Stimulated activated CD4-positive, alpha-beta T cell treated with anti-CD3 and anti-CD28 coated beads, TNF-alpha, amount 100 ng/mL, for 4 hours (primary cell): ENCODE measurements at places on chromosomes 7 and 10.

GRCh38 chr7:90752051-90752450 lies 155.9 kb downstream of the CDK14 start:
- no peak for DNase-seq

DNA sequence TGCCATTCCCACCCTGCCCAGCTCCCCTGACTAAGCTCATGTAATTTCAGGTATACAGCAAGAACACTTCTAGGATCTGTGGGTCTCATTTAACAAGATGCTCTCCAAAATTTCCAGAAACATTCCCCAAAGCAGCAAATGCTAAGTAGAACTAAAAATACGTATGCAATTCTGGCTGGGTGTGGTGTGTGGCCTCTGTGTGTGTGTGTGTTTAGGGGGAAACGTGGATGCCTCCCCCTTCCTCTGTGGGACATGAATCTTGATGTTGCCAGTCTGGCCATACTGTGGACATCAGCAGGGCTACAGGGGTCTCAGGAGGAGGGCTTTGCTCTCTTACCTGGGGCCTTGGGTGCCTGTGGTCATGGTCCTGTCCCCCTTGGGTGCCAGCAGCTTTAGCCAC lies 18.4 kb downstream of the EMX2 start:
- no peak for DNase-seq

- no peak for DNase-seq
Observed at GRCh38 chr10:10870523-10871241, 147.0 kb upstream of the CELF2 start.

DNA sequence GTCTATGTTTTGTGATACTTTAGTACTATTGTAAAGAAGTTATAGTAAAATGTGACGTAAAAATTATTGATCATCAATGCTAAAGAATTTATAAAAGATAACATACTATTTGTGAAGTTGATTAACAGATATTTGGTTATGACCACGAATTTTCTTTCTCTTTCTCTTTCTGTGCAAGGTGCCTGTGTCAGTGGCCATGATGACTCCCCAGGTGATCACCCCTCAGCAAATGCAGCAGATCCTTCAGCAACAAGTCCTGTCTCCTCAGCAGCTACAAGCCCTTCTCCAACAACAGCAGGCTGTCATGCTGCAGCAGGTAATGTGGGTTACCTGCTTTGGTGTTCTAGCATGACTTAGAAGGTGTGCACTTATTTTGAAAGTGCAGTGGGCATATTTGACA lies 213.7 kb downstream of the FOXP2 start:
- DNase-seq: no peak

GRCh38 chr10:110207805-110208613 lies 604 bp downstream of the MXI1 start:
- no peak for DNase-seq

DNA sequence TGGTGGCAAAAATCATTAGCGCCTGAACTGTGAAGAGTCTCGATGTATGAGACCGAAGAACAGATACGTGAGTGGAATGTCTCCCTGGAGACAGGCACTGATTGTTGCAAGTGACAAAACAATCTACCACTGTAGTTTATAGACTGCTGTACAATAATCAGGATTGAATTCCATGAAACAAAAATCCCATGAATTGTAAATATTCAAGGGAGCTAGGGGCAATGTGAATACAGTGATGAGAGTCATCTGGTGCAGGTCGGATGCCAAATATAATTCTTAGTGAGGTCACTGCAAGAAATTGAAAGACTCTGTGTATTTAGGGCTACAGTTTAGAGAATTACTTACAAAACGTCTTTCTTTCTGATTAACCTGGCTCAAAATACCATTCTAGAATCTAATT lies 594.4 kb upstream of the VSTM2A start:
- no peak for DNase-seq

- no peak for DNase-seq
Observed at GRCh38 chr10:104842704-104843103, 201.6 kb downstream of the SORCS3 start.
